Liver (tissue), 10 donors: ENCODE measurements at places on chromosomes 4 and X. TPM values are rescaled to one million over a fixed set of nuclear protein-coding genes. Genes with fewer than 3 reads are reported as not detected.

DNA sequence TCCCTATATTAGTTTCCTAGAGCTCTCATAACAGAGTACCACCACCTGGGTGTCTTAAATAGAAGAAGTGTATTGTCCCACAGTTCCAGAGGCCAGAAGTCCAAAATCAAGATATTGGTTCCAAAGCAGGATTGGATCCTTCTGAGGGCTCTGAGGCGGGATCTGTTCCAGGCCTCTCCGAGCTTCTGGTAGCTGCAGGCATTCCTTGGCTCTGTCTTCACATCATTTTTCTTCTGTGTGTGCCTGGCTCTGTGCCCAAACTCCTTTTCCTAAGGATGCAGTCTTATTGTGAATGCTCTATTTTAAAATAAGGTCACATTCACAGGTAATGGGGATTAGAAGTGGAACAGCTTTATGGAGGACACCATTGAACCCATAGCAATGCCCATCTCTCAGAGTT is 253.7 kb upstream of the TAPT1 start:
- no peaks in the 10 kb centered on the region for H3K4me1 ChIP-seq
- no peaks in the 10 kb centered on the region for H3K36me3 ChIP-seq
- no peak overlapping the region for H3K4me3 ChIP-seq
- no peak for DNase-seq
- no peaks in the 10 kb centered on the region for H3K27me3 ChIP-seq
- no peak overlapping the region for H3K27ac ChIP-seq

DNA sequence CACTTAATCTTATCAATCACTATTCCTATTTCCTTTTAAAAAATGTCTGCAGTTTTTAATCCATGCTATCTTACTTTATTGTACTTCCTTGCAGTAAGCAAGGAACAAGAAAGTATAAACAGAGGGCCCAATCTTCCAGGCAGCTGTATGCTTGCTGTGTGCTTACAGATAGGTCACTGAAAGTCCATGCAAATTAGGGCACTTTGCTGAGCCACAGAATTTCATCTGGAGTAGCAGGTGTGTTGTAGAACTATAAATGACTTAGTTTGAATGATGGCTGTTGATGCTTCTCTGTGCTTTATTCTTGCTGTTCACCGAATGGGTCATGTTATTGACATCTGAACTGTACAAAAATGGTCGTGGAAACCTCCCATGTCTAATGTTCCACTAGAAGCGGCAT is 154.6 kb downstream of the ATOH1 start:
- DNase-seq = no peak
- H3K36me3 ChIP-seq = no peaks in the 10 kb centered on the region
- no peaks in the 10 kb centered on the region for H3K4me1 ChIP-seq
- no peaks in the 10 kb centered on the region for H3K27me3 ChIP-seq
- no peak overlapping the region for H3K27ac ChIP-seq

DNA sequence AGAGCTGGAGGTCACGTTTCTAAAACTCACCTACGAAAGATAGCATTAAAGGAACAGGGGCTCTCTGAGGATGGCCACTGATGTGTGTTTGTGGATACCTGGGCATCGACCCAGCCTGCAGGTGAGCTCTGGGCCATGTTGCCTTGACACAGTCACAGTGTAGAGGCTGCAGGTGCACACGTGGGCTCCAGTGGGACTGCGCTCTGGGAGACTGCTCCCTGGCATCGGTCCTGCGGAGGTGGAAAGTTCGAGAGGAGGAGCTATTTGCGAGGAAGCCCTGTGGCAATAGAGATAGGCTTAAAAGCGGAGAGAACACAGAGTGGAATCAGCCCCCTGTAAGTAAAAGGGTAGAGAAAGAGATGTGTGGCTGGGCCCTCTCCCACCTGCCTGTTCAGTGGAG is 12.3 kb upstream of the TADA2B start:
- H3K4me3 ChIP-seq = no peak overlapping the region
- H3K36me3 ChIP-seq = peaks cover 8% of the 10 kb centered on the region
- H3K27ac ChIP-seq = no peak overlapping the region
- peaks cover 21% of the 10 kb centered on the region for H3K4me1 ChIP-seq

DNA sequence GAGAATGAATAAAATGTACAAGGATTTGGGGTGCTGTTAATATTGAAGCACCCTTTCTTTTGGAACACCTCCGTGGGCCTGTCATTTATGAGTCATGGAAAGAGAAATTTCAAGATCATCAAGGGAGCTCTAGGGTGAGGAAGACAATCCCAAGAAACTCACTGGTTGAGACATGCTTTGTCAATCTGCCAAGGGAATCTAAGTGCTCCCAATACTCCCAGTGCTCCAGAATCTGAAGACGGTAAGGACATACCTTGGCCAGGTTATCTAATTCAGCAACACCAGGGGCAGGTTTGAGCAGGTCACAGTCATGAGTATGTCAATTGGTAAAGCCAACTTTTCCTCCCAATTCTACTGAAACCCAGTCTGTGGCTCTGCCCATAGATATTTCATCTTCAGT is 556.4 kb upstream of the CPEB2 start:
- no peak for DNase-seq
- no peak overlapping the region for H3K27ac ChIP-seq

GRCh38 chr4:123943976-123944375 is 547.4 kb downstream of the SPRY1 start:
- H3K27ac ChIP-seq = no peak overlapping the region
- no peaks in the 10 kb centered on the region for H3K27me3 ChIP-seq
- H3K36me3 ChIP-seq = no peaks in the 10 kb centered on the region
- no peak for DNase-seq
- H3K4me1 ChIP-seq = no peaks in the 10 kb centered on the region

DNA sequence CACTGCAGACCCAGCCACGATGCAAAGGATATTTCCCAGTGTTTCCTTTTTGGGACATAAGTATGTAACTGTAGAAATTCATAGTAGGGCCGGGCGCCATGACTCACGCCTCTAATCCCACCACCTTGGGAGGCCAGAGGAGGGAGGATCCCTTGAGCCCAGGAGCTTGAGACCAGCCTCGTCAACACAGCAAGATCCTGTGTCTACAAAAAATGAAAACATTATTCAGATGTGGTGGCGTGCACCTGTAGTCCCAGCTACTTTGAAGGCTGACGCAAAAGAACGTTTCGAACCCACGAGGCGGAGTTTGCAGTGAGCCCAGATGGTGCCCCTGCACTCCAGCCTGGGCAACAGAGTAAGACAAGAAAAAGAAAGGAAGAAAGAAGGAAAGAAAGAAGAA is 49.2 kb downstream of the CRLF2 start:
- DNase-seq = no peak
- no peaks in the 10 kb centered on the region for H3K4me1 ChIP-seq
- H3K36me3 ChIP-seq = no peaks in the 10 kb centered on the region
- H3K4me3 ChIP-seq = no peak overlapping the region
- H3K27ac ChIP-seq = no peak overlapping the region

MAGEA10 gene
- not detected for polyA plus RNA-seq

MXRA5 gene
- 1.2 TPM for polyA plus RNA-seq

RHOH gene
- polyA plus RNA-seq = 0.75 TPM

SLC34A2 gene
- 1.3 TPM for polyA plus RNA-seq
